ENCODE measurements at places on chromosomes 5 and 9.

DNA sequence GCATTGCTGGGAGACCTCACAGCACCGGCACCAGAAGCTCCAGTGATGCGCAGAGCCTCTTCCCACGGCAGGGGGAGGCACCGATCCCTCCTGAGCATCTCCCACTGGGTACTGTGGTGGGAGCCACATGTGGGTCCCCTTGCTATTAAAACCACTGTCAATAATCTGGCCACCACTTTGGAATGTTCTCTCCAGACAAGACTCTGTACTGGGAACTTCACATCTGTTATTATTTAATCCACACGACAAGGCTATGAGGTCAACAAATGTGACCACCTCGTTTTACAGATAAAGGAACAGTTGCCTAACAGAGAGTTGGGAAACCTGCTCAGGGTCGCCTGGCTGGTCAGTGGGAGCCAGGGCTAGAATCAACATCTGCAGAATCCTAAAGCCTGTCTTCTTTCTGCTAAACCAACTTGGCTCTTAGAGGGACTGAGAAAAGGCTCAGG lies 72.7 kb downstream of the EPB41L4B start:
- peak; percentile 29 for DNase-seq

GRCh38 chr9:133737071-133737773 lies 930 bp downstream of the SARDH start:
- DNase-seq, result no peak

DNA sequence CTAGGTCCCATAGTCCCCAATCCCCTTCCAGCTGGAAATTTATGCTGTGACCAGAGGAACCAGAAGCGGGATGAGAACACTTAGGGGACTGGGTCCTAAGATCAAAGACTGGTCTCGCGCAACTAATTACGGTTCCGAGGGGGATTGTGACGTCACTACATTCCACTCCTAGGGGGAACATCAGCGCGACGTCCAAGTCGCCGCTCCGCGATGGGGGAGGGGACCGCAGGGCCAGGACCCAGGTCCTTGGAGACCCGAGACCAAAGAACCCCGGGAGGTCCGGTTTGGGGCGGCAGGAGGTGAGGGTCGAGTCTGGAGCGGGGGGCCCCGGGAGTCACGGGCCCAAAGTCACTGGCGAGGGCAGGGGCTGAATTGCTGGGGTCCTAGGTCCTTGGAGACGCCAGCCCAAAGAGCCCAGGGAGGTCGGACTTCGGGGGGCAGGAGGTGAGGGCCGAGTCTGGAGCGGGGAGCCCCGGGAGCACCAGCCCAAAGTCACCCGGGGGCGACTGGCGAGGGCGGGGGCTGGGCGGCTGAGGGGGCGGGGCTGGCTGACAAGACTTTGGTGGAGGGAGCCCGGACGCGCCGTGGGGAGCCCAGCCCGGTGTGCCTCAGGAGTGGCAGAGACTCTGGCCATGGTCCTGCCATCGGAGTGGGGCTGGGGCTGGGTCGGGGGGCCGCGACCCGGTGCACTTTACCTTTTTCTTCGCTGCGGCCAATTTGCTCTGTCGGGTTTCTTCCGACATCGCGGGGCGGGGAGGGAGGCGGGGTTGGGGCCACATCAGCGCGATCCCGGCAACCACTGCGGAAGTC lies at the start of gene GOLGA2:
GOLGA2 (minus strand) TSS at position 810 of the 810 bp plus-strand sequence; CDS start at position 779, 31 bp downstream.
- DNase-seq, result peak; percentile 68

GRCh38 chr5:143576711-143577484 lies 173.4 kb upstream of the NR3C1 start:
- DNase-seq, result peak; percentile 92

DNA sequence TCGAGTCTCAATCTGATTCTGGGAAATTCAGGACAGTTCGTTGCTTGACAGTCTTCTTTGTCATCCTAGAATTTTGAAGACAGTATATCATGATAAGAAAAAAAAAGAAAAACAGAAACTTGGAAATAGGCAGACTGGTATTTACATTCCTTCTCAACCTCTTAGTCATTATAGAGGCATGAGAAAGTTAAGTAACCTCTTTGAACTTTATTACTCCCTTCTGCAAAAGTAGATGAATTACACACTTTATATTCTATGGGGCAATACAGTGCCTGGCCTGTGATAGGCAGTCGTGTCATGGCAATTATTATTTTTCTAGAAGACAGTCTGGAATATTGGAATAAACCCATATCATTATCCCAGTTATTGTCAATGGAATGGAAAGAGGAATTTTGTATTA lies 828.9 kb downstream of the TLR4 start:
- peak; percentile 16 for DNase-seq

DNA sequence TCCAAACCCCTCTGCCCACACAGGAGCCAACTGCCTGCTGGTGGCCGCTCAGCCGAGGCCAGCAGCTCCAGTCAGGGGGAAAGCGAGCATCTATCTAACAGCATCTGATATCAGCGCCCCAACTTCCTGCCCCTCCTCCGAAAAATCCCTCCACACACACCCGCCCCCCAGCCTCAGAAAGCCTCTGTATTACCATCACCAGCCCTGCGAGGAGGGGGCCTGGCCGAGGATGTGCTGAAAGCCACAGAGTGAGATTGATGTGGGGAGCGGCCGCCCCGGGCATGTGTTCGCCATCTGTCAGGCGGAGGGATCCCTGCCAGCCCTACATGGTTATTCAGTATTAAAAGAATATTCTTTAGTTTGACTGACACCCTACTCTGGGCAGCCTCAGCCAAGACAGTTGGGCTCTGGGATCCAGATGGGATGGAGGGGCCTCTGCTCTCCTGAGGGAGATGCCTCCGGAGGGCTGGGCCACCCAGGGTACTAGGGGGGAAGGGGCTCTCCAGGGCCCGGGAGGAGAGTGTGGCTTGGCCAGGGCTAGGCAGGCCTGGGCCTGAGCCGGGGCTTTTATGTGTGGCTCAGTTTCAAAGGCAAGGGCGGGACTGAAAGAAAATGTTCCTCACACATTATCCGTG lies 98.0 kb downstream of the HSD17B3 start:
- DNase-seq, result peak; percentile 43

DNA sequence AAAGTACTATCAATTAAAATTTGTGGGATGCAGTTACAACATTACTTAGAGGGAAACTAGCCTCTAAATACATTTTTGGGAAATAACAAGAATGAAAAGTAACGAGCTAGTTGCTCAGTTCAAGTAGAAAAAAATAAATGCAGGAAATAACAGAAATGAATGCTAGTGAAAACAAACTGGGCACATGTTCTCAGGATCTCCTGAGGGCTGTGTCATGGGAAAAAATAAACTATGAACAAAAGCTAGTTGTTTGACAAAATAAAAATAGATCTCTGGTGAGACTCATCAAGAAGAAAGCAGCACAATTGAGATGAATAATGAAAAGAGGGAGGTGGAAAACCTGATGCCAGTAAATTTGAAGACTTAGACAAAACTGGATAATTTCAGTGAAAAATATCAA lies 16.3 kb downstream of the IDNK start:
- no peak for DNase-seq

- DNase-seq, result no peak
Measured at GRCh38 chr9:137530331-137530730, 19.9 kb downstream of the PNPLA7 start.

GRCh38 chr5:135737701-135738563 lies 96.5 kb upstream of the SLC25A48 start:
- DNase-seq, result no peak

DNA sequence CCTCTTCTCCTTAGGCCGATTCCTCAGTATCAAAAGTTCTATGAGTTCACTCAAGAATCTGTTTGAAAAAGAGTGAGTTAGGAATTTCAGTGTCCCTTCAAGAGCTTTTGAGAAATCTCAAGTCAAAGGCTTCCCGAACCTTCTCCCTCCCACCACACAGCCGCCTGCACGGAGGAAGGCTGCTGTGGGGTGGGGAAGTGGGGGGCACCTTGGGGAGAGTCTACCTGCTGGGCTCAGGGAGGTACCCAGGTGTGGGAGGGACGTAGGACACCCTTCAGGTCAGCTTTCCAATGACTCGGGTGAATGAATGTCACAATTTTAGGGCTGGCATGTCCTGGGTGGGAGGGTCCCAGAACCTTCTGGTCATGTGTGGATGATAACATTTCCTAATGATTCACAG lies 17.5 kb downstream of the CXCL14 start:
- DNase-seq, result no peak

DNA sequence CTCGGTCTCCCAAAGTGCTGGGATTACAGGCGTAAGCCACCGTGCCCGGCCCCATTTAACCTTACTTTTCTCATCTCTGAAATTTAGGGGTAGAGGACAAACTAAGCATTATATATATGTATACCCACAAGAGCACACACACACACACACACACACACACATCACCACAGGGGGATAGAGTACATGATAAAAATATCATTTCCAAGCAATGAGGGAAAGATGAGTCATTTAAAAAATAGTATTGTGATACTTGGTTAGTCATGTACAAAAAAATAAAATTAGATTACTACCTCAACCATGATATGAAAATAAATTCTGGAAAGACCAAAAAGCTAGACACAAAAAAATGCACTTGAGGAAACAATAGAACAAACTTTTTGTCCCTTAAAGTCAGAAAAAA lies 67.2 kb downstream of the CDH18 start:
- DNase-seq, result peak; percentile 63

DNA sequence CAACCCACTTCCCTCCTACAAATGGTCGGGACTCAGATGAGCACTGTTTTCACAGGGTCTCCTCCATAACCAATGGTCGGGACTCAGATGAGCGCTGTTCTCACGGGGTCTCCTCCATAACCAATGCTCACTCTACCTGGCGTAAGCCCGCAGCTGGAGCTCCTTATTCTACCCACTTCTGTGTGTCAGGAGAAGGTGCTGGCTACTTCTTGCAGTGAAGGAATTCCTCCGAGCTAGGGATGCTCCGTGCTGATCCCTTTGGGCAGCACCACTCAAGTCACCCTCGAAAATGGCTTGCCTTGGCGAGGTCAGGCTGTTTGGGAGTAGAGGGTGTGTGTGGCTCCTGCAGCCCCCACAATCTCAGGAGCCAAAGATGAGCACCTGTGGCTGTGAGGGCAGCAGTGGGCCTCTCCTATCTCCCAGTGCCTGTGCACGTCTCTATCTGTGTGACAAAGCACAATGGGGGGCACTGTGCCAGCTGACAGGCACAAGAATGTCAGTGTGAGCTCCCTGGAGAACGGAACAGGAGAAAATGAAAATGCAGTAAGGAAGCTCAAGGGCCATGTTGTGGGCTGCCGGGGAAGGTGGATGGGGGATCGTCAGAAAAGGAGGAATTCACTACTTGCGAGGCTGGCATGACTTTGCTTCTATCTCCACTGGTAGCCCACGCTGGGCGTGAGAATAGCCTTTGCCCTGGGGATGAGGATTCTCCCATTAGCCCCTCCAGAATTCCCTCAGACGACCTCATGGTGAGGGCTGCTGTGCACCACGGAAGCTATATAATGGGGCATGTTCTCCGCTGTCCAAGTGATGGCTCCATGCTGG lies 3.9 kb upstream of the BTNL9 start:
- no peak for DNase-seq

GRCh38 chr9:4927701-4928100 lies 57.4 kb upstream of the JAK2 start:
- peak; percentile 11 for DNase-seq

GRCh38 chr9:124283228-124283814 lies 25.6 kb downstream of the NEK6 start:
- no peak for DNase-seq

DNA sequence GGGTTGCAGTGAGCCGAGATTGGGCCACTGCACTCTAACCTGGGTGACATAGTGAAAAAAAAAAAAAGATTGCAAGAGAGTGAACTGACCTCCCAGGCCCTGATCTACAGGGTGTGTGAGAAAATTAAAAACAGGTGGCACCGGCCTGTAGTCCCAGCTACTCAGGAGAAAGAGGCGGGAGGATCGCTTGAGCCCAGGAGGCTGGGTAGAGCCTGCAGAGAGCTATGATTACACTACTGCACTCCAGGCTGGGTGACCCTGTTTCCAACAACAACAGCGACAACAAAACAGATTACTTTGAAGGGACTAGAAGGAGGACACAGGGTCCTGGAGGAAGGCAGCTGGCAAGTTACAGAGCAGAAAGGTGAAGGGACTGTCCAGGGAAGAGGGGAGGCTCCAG lies 42.2 kb upstream of the FABP6 start:
- DNase-seq, result no peak

GRCh38 chr5:179913461-179913860 lies 5.8 kb upstream of the TBC1D9B start:
- no peak for DNase-seq

DNA sequence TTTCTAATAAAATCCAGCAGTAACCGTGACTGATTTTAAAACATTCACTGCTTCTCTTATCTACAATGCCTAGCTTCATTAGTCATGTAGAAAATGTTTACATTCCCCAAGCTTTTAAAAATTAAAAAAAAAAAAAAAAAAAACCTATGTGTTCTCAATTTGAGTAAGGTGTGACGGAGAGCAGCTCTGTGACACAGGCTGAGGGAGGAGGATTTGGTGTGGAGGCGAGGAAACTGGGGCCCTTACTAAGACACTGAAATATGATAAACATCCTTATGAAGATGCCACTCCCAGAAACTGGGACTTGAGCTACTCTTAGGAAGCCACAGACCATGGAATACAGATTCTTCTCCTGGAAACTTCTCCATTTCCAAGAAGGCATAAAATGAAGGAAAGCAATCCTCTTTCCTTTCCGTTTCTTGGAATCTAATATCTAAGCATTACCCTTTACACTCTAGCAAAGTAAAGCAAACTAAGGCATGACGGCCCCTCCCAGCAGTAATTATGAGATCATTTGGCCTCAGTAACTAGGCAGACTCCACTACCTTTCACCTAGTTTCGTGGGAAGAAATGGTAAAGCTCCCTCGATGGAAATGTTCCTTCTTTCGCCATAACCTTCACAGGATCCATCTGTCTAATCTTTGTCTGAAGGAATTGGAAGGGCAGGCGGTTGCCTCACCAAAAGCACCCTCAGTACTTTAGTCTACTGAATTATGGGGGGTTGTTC lies 23.5 kb downstream of the GRAMD2B start:
- DNase-seq, result peak; percentile 90

DNA sequence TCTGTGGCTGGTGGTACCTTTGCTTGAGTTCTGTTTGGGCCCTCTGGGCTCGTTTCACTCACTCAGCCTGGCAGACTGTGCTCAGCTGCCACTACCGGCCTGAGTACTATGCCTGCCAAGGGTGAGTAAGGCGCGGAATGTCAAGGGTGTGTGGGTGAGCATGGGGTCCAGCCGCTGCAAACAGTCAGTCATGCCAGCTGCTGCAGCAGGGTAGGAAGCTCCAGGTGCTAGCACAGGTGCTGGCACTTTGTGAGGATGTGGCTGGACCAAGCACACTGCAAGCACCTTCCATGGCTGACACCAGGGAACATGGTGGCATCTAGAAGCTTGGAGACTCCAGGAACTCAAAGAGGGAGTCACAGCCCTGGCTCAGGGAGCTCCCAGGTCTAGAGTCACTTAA lies 368.6 kb upstream of the ACO1 start:
- DNase-seq, result no peak

GRCh38 chr5:156706631-156707030 lies 143.5 kb upstream of the PPP1R2B start:
- no peak for DNase-seq
